ENCODE measurements at places on chromosomes 2 and 18. TPM values are rescaled to one million over a fixed set of nuclear protein-coding genes. Genes with fewer than 3 reads are reported as not detected.

Gene DYSF
- total RNA-seq: not detected

GRCh38 chr18:55406451-55406991 is 181.5 kb downstream of the TCF4 start:
- H3K27me3 ChIP-seq: no peaks in the 10 kb centered on the region

Gene SDC1
- total RNA-seq: 25.1 TPM

- no peak for DNase-seq
- H3K4me3 ChIP-seq: no peak overlapping the region
- no peaks in the 10 kb centered on the region for H3K36me3 ChIP-seq
- H3K27ac ChIP-seq: no peak overlapping the region
- H3K27me3 ChIP-seq: no peaks in the 10 kb centered on the region
- peaks cover 8% of the 10 kb centered on the region for H3K4me1 ChIP-seq
Measured at GRCh38 chr2:159285433-159285832, 1.1 kb downstream of the WDSUB1 start.

- H3K4me3 ChIP-seq: no peak overlapping the region
- H3K27ac ChIP-seq: no peak overlapping the region
- H3K36me3 ChIP-seq: no peaks in the 10 kb centered on the region
- no peak for DNase-seq
Measured at GRCh38 chr2:206289391-206289790, 14.9 kb downstream of the ZDBF2 start.

GRCh38 chr2:43238813-43239212 is 12.4 kb upstream of the ZFP36L2 start:
- peaks cover 12% of the 10 kb centered on the region for H3K4me1 ChIP-seq
- H3K27me3 ChIP-seq: no peaks in the 10 kb centered on the region
- H3K4me3 ChIP-seq: no peak overlapping the region
- no peaks in the 10 kb centered on the region for H3K36me3 ChIP-seq
- H3K27ac ChIP-seq: no peak overlapping the region
